ENCODE measurements at places on chromosomes 2 and 18.
A peak's percentile ranks its signal among the peaks of the same experiment; 100 is the strongest.

GRCh38 chr2:98327776-98328175 is 18.5 kb upstream of the CNGA3 start:
- no peaks in the 10 kb centered on the region for H3K4me1 ChIP-seq
- H3K27ac ChIP-seq = no peak overlapping the region
- ATAC-seq = no peak
- H3K4me3 ChIP-seq = no peak overlapping the region

- H3K4me1 ChIP-seq = no peaks in the 10 kb centered on the region
- no peak overlapping the region for H3K27ac ChIP-seq
- no peaks in the 10 kb centered on the region for H3K36me3 ChIP-seq
- ATAC-seq = no peak
- H3K27me3 ChIP-seq = no peaks in the 10 kb centered on the region
- H3K4me3 ChIP-seq = no peak overlapping the region
Measured at GRCh38 chr2:158004126-158004764, 97.4 kb upstream of the UPP2 start.

- H3K27me3 ChIP-seq = peaks cover 3% of the 10 kb centered on the region
- peaks cover 5% of the 10 kb centered on the region for H3K4me1 ChIP-seq
- H3K4me3 ChIP-seq = peak overlapping the region; percentile 45
- peak overlapping the region; percentile 40 for H3K27ac ChIP-seq
- H3K36me3 ChIP-seq = no peaks in the 10 kb centered on the region
- ATAC-seq = no peak
Measured at GRCh38 chr2:161947406-161947805, 126.6 kb downstream of the DPP4 start.

- no peak overlapping the region for H3K4me3 ChIP-seq
- H3K27ac ChIP-seq = no peak overlapping the region
- no peak for ATAC-seq
- no peaks in the 10 kb centered on the region for H3K36me3 ChIP-seq
- no peaks in the 10 kb centered on the region for H3K4me1 ChIP-seq
Measured at GRCh38 chr18:27823053-27823452, 353.9 kb downstream of the CDH2 start.

DNA sequence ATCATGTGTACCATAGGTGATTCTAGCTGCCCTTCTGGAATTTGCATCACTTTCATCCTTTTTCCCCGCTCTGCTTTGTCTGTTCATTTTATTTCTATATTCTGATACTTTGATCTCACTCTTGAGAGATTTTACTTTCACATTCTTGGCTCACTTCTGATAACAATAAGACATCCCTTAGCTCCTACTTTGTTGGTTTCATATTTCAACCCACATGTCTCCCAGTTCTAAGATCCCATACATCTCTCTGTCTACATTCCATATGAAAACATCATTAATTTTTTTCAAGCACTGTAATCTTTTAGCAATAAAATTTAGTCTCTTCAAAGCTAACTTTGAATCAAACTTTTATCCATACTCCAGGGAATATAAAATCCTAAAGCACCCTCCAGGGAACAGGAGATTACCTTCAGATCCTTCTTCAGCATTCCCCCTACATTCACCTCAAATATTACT is 75.6 kb downstream of the COL3A1 start:
- no peak overlapping the region for H3K4me3 ChIP-seq
- ATAC-seq = no peak
- H3K27me3 ChIP-seq = no peaks in the 10 kb centered on the region

DNA sequence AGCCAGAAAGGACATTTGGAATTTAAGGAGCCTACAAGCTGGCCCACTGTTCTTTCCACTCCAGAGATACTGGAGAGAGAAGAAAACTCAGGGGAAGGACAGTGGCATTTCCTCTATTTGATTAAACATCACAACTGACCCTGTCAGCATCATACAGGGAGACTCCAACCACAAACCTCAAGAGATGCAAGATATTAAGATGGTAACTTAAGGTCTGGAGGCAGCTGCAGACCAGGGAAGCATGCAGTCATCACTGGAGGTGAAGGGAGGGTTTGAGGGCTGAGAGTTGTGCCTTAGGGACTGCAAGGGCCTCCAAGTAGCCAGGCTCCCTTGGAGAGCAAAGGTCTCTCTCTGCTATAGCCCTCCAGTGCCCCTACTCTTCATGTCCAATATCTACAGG is 67.4 kb downstream of the RNF152 start:
- H3K27me3 ChIP-seq = no peaks in the 10 kb centered on the region
- no peak overlapping the region for H3K4me3 ChIP-seq
- ATAC-seq = no peak
- no peaks in the 10 kb centered on the region for H3K4me1 ChIP-seq

DNA sequence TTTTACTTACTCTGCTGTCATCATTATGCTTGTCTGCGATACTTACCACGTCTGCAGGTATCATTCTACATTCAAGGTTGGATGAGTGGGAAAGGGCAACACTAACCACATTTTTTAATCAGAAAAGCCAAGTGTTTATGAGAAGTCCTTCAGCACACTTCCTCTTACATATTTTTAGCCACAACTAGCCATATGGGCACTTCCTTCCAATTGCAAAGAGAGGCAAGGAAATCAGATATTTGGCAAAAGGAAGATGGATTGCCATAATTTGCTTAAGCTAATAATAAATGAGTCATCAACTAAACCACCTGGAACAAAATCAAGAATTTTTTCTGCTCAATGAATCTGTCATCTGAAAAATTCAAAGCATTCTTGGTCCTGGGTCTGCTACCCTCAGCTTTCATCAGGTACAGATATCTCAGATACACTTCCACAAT is 16.7 kb upstream of the MRO start:
- H3K27ac ChIP-seq = no peak overlapping the region
- ATAC-seq = no peak
- H3K4me1 ChIP-seq = no peaks in the 10 kb centered on the region
- no peaks in the 10 kb centered on the region for H3K36me3 ChIP-seq

GRCh38 chr18:21672521-21673267 is 31.9 kb downstream of the ABHD3 start:
- peaks cover 5% of the 10 kb centered on the region for H3K4me1 ChIP-seq
- no peak overlapping the region for H3K4me3 ChIP-seq
- H3K36me3 ChIP-seq = no peaks in the 10 kb centered on the region
- H3K27me3 ChIP-seq = no peaks in the 10 kb centered on the region
- no peak overlapping the region for H3K27ac ChIP-seq

DNA sequence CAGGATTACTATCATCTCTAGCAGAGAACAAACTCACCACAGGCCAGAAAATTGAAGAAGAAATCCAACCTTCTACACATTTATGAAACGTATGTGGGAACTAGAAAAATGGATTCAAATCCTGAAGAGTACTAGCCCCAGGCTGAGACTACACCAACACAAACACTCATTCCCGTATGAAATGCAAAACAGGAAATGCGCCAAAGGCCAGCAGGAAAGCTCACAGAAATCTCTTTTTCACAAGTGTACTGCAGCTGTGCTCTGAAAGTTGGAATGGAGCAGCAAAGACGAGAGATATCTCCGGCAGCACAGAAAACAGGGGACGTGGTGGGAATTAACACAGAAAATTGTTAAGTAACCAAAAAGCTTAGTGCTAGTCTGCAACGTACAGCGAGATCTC is 913.5 kb downstream of the TDRD15 start:
- no peak overlapping the region for H3K4me3 ChIP-seq
- H3K27me3 ChIP-seq = no peaks in the 10 kb centered on the region
- H3K36me3 ChIP-seq = no peaks in the 10 kb centered on the region
- ATAC-seq = no peak
- H3K4me1 ChIP-seq = no peaks in the 10 kb centered on the region

DNA sequence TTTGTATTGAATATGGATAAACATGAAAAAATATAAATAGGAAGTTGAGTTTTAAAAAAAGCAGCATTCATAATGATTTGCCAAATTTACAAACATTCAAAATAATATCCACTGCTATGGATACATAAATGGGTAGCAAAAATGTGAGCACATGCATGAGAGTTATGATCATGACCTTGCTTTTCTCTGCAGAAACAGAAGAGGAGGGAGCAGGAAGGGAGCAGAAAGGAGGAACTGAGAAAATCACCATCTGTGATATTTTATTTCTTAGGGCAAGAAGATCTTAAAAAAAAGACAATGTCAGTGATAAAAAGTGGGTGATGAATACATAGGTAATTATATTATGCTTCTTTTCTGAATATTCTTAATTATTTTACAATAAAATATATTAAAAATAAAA is 17.7 kb upstream of the CCDC93 start:
- H3K36me3 ChIP-seq = no peaks in the 10 kb centered on the region
- H3K4me1 ChIP-seq = peaks cover 6% of the 10 kb centered on the region
- ATAC-seq = no peak
- no peak overlapping the region for H3K4me3 ChIP-seq
- H3K27ac ChIP-seq = no peak overlapping the region
- peaks cover 49% of the 10 kb centered on the region for H3K27me3 ChIP-seq

GRCh38 chr2:6290217-6291015 is 575.3 kb downstream of the CMPK2 start:
- H3K27me3 ChIP-seq = no peaks in the 10 kb centered on the region
- no peaks in the 10 kb centered on the region for H3K4me1 ChIP-seq
- H3K4me3 ChIP-seq = no peak overlapping the region

- H3K4me1 ChIP-seq = no peaks in the 10 kb centered on the region
- H3K36me3 ChIP-seq = no peaks in the 10 kb centered on the region
- ATAC-seq = no peak
- H3K27ac ChIP-seq = no peak overlapping the region
- no peak overlapping the region for H3K4me3 ChIP-seq
Measured at GRCh38 chr18:78838183-78838582, 141.4 kb upstream of the SALL3 start.

GRCh38 chr2:236113948-236114347 is 54.2 kb downstream of the GBX2 start:
- peaks cover 2% of the 10 kb centered on the region for H3K27me3 ChIP-seq
- no peak overlapping the region for H3K4me3 ChIP-seq
- H3K36me3 ChIP-seq = no peaks in the 10 kb centered on the region
- H3K27ac ChIP-seq = no peak overlapping the region
- H3K4me1 ChIP-seq = no peaks in the 10 kb centered on the region

GRCh38 chr2:66024391-66024790 is 410.5 kb upstream of the MEIS1 start:
- H3K4me3 ChIP-seq = no peak overlapping the region
- H3K27me3 ChIP-seq = no peaks in the 10 kb centered on the region
- H3K4me1 ChIP-seq = no peaks in the 10 kb centered on the region
- no peak for ATAC-seq
- no peak overlapping the region for H3K27ac ChIP-seq
- H3K36me3 ChIP-seq = no peaks in the 10 kb centered on the region

DNA sequence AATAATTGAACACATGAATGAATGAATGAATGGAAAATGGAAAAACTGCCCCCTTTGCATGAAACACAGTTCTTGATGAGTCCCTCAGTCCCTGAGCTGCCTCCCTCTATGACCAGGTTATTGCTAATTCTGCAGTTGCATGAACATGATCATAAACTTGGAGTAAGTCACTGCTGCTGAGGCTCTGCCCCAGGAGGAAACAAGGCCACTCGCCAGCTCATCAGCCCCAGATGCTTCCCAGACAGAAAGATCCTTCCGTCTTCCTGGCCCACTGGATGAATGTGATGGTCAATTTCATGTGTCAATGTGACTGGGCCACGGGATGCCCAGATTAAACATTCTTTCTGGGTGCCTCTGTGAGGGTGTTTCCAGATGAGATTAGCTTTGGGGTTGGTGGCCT is 16.4 kb downstream of the GPR45 start:
- H3K36me3 ChIP-seq = no peaks in the 10 kb centered on the region
- ATAC-seq = no peak
- no peak overlapping the region for H3K27ac ChIP-seq
- H3K27me3 ChIP-seq = no peaks in the 10 kb centered on the region
- H3K4me3 ChIP-seq = no peak overlapping the region

DNA sequence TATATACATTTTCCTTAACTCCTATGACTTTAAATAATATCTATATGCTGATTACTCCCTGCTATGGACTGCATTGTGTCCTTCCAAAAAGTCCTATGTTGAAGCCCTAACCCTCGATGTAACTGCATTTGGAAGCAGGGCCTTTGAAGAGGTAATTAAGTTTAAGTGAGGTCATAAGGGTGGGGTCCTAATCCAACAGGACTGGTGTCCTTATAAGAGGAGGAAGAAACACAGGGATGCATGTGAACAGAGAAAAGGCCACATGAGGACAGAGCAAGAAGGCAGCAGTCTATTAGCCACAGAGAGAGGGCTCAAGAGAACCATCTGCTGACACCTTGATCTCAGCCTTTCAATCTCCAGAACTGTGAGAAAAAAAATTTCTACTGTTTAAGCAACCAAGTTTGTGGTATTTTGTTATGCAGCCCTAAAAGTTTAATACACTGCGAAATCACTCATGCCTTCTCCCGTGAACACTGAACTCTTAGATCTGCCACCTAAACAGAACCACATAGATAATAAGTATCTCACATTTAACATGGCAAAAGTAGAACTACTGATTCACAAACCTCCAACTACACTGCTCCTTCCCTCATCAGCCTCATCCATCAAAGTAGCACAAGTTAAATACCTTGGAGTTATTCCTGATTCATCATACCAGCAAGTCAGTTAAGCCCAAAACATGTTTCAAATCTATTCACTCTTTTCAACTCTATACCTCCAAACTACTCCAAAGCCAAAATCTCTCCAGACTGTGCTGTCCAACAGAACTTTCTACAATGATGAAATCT is 65.4 kb downstream of the HIBCH start:
- no peak for ATAC-seq
- no peaks in the 10 kb centered on the region for H3K27me3 ChIP-seq
- no peak overlapping the region for H3K4me3 ChIP-seq
- no peak overlapping the region for H3K27ac ChIP-seq
- H3K4me1 ChIP-seq = no peaks in the 10 kb centered on the region

DNA sequence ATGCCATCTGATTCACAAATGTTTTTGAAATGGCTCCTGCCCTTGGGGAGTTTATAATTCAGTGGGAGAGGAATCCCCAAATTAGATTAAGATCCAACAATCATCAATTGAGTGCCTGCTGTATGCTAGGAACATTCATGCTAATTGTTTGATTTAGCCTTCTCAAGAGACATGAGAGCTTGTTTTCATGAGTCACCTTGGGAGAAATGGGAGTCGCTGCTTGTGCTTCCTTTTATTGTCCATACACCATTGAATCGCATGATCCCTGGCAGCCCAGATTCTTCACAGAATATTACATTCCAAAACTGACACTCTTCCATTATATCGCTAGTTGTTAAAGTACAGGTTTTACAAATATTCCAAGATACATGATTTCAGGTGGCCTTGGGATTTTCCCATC is 106.0 kb upstream of the MAP3K20 start:
- H3K36me3 ChIP-seq = no peaks in the 10 kb centered on the region
- H3K27me3 ChIP-seq = peaks cover 17% of the 10 kb centered on the region
- peak overlapping the region; percentile 4 for H3K27ac ChIP-seq

DNA sequence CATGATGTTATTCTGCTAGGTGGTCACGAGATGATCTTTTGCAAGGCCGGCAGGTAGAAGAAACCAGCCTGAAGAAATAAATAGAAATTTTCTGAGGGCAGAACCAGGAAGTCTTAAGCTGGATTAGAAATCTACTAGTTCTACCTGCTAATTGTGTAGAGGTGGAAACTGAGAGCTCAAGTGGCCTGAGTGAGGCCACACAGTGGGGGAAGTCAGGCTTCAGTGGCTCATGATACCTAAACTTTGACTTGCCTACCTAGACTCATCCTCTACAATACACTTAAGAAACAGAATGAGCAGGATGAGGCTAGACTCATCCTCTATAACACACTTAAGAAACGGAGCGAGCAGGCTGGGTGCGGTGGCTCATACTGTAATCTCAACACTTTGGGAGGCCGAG is 134.9 kb upstream of the NDUFV2 start:
- no peaks in the 10 kb centered on the region for H3K36me3 ChIP-seq
- H3K4me3 ChIP-seq = no peak overlapping the region

- H3K4me1 ChIP-seq = no peaks in the 10 kb centered on the region
- no peak overlapping the region for H3K27ac ChIP-seq
- no peak overlapping the region for H3K4me3 ChIP-seq
- no peak for ATAC-seq
- H3K36me3 ChIP-seq = no peaks in the 10 kb centered on the region
Measured at GRCh38 chr18:6719910-6720683, 9.4 kb upstream of the ARHGAP28 start.
